Posterior vena cava (tissue), 2 donors: ENCODE measurements at places on chromosomes 3 and 15. TPM values are rescaled to one million over a fixed set of nuclear protein-coding genes. Genes with fewer than 3 reads are reported as not detected.

NRG4 gene
- not detected for total RNA-seq

GOLGA8T gene
- not detected for total RNA-seq

CLDN18 gene
- total RNA-seq = not detected

ASB14 gene
- total RNA-seq = not detected

DIS3L gene
- 24.3 TPM for total RNA-seq
